ENCODE measurements at places on chromosomes 5 and 9. TPM values are rescaled to one million over a fixed set of nuclear protein-coding genes. Genes with fewer than 3 reads are reported as not detected.

Gene LPAR1
- total RNA-seq, result 0.07 TPM

DNA sequence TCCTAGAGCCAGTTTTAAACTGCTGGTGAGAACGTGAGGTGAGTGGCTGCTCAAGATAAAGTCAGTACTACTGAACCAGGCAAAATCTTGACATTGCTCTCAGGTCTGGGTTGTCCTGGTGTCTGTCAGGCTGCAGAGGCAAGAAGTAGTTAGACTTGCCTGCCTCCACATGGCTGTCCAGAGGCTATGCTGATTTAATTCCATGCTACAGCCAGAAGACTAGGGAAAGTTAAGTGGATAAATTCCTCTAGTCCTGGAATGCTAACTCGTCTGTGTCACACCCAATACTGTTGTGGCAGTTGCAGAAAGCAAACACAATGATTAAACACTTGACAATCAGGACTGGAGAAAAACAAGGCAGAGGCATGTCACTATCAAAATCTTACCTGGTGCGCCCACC, 118.9 kb downstream of the ACER2 start:
- DNase-seq, result no peak

Gene GTF3C4
- 16.7 TPM for total RNA-seq

GRCh38 chr5:148290271-148291195, 21.7 kb upstream of the SPINK7 start:
- DNase-seq, result no peak

DNA sequence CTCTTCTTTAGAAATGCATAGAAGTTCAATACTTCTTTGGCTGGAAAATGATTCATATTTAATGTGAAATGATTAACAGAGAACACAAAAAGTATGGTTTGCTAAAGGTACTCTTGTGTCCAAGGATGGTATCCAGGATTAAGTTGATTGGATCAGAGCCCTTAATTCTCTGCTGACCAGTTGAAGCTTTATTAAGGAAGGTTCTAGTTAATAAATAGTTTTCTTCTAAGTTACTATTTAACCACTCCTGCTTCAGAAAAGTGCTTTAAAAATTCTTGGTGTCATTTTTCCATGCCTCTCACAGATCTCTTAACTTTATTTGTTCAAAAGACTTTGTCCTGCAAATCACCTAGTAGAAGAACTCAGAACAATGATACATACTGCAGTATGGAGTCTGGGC, 134.3 kb downstream of the MEF2C start:
- no peak for DNase-seq

Gene REEP2
- 4.2 TPM for total RNA-seq

Data from pulmonary artery endothelial cell (primary cell).